Brain pericyte (primary cell): ENCODE measurements at places on chromosomes 4 and X.

DNA sequence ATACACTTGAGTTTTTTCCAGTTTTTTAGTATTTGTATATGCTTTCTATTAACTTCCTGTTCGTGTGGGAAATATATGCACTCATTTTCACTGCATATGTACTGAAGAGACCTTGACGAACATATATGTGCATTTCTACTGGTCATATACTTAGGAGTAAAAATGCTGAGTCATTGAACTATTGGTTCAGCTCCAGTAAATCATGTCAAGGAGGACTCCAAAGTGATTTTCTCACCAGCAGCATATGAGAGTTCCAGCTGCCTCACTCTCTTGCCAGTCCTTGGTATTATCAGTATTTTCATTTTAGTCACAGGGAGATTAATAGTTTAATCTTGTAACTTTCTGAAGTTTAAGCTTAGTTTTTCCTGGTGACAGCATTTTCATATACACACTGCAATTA is 2750.2 kb downstream of the ARAP2 start:
- DNase-seq: no peak

DNA sequence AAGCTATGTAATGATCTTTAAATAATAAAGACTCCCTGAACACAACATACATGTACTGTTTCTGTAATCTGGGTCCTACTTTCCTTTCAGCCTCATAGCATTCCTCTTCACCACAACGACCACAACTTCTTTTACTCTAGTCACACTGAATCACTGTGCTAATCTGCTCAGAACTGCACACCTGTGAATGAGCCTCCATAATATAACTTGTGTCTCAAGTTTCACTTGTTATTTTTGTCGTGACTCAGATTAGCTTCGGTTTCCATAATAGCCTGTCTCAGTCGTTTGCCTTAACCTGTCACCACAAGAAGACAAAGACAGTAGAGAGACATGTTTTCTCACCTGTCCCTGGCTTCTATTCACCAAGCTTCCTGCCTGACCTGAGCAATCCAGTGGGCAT is 61.8 kb downstream of the MAGED1 start:
- DNase-seq: no peak

DNA sequence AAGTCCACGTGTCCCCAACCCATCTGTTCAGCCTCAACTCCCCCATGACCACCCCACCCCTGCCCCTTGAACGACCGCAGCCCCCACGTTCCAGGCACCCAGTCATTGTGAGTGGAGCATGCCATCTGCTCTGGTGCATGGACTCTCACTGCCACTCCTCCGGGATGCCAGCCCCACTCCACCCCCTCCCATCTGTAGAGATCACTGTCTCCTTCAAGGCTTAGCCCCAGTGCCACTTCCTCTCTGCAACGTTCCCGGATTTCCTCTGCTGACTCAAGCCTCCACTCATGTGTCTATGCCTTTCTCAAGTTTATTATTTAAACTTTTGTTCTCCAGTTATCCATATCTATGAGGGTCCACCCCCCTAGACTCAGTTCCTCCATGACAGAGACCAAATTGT is 54.0 kb downstream of the MAML3 start:
- DNase-seq: no peak

DNA sequence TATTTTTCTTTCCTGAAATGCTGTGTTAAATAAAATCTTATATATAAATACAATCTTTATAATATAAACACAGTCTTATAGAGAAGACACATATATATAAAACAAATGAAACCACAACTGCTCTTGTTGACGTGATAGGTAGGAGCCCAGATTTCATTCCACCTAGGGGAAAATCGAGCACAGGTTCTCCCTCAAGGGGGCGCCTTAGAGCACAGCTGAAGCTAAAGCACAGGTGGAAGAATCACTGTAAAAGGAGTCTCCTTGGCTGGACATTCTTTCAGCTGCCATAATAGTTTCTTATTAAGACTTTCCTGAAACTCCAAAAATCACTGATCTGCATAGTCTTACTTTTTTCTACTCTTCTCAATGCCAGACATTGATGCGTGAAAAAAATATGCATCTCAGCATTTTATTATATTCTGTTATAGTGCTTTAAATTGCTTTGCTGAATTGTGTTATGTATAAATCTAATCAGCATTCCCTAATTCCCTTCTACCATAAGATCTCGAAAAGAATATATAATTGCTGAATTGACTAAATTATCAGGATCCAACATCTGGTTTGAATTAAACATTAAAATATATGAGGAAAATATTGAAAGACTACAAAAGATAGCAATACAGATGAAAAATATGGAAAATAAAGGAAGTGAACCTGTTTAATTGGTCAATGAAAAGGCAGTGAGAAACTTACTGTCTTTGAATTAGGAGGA is 25.5 kb upstream of the RXFP1 start:
- DNase-seq: no peak

DNA sequence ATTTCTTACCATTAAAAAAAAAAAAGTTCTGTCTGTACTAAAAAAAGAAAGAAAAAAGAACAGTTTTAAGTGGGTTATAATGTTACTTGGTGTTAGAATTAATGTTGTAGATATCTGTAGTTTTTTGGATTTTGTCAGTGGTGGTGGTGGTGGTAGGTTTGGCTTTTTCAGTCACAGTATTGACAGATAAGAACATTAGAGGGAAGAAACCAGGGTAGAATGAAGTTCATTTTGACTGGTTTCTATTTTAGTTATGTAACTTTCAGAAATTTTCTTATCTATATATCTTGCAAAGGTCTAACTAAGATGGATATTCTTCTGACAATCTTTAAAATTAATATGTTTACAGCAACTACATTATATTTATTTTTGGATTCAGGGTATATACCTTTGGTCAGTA is 105.4 kb downstream of the FBXW7 start:
- DNase-seq: no peak

- no peak for DNase-seq
These were observed 27.1 kb upstream of the PNMA3 start for GRCh38 chrX:153029162-153029561.

DNA sequence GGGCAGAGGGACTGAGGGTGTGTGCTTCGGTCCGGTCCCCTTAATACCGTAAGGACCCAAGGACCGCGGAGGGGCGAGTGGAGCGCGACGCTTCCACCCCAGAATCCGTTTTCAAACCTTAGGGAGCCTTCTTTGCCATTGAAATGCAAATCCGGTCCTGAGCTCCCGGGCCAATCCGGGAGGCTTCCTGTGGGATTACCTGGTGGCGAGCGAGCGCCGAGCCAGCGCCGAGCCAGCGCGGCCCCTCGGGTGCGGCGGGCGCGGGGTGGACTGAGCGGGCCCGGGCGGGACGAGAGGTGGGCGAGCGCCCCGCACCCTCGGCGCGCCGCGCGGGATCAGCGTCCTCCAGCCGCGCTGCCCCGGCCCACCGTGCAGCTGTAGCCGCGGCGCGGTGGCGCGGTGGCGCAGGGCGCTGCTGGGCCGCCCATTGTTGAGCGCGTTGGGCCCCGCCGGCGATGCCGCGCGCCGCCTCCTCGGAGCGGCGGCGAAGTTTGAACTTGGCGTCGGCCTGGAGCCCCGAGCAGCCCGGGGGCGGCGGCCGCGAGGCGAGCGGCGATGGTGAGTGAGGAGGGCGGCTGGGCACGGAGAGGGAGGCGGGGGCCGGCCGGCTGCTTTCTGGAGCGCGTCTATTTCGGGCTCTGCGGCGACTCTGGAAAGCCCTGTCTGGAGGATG is 208.7 kb downstream of the SOWAHB start:
- no peak for DNase-seq

DNA sequence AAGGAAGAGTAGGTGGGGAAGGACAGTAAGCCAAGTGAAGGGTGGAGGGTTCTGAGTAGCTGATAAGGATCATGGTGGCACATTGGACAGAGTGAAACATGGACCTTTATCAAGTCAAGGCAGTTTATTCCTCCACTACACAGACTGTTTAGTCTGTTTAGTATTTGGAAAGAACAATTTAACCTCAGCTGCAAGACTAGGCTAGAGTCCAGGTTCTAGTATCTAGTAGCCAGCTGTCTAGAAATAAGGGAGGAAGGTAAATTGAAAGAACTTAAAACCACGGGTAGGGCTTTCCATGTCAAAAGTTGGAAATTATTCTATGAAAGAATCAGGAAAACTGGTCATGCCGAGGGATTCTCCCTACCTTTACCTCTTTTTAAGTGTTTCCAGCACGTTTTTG is 140.1 kb upstream of the MED14 start:
- DNase-seq: no peak

GRCh38 chr4:13700021-13700857 is 72.7 kb upstream of the BOD1L1 start:
- DNase-seq: no peak

DNA sequence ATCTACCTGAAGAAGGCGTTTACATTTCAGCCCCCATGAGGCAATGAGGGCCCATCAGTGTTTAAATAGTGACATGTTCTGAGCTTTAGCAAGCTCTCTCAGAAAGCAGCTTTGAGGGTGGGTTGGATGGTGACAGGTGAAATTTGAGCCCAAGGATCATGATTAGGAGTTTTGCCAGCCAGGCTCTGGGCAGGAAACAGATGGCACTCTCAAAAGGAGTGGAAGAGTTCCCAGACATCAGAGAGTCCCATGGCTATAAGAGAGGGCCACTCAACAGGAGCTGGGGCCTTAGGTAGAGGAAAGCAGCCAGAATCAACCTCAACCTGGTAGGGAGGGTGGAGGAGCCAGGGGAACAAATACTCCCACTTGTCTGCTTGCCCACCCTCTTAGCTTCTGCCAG is 499.8 kb downstream of the MID1IP1 start:
- no peak for DNase-seq

DNA sequence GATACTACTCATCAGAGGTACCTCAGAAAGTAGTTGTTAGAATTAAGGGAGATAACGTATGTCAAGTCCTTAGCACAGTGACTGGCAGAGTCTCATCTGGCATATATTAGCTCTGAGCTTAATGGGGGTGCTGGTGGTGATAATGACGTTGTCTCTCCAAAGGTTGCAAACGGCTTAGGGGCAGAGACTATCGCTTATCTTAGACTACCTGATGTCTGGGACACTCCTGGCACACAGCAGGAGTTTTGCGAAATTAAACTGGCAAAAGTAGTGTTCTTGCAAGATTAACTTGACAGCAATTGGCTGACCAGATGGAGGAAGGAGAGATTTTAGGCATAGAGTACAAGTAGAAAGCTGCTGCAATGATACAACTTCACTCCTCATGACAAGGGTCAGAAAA is 300.1 kb upstream of the FTHL17 start:
- DNase-seq: no peak

- DNase-seq: no peak
These were observed 79.9 kb downstream of the ZFX start for GRCh38 chrX:24229400-24229879.

DNA sequence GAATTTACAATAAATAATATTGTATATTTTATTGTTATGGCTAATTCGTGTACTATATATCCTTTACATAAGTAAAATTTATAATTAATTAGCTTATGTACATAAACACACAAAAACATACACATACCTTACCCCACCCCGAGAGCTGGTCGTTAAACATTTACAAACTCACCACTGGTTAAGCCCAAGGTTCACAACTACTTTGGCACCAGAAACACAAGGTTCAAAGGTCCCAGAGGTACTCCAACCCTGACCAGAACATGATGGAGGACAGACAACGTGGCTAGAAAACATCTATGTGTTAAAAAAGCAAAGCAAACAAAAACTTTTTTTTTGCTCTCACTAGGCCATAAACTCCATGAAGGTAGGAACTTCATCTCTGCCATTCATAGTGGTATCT is 37.7 kb downstream of the SLC25A5 start:
- DNase-seq: no peak

- DNase-seq: no peak
These were observed 17.4 kb downstream of the MTNR1A start for GRCh38 chr4:186537843-186538521.

DNA sequence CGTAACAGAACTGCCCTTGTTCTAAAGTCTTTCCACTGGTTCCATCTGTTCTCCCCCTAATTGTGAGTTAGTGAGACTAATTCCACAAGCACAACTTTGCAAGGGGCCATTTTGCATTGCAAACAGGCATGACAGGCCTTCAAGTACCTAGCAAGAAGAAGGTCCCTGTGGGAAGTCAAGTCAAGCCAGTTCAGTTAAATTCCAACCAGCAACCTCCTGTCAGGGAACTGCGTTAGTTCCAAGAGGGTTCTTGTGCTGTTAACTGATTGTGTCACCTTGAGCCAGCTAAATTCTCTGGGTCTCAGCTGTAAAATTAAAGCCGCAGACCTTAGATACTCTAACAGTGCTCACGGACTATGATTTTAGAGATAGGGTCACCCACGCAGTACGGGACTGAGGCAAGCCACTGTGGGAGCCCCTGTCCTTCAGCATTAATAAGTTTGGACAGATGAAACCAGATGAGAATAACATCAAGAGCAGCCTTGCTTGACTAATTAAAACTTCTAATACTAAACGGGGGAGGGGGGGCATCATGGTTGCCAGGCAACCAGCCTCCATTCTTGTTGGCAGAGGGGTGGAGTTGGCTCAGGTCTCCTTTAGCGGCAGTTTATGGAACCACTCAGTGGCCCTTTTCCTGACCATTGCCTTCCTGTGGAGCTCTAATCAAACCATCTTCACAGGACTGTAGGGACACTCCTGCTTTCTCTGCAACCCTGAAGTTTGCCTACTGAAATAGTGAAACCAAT is 24.1 kb upstream of the TMEM150C start:
- no peak for DNase-seq

- peak; percentile 33 for DNase-seq
These were observed 58.1 kb upstream of the PARM1 start for GRCh38 chr4:74874753-74875367.

GRCh38 chr4:3303565-3303824 is 10.7 kb downstream of the RGS12 start:
- DNase-seq: no peak

- no peak for DNase-seq
These were observed 8.2 kb downstream of the RASSF6 start for GRCh38 chr4:73612032-73612431.

GRCh38 chr4:88759895-88760290 is 62.3 kb upstream of the NAP1L5 start:
- no peak for DNase-seq

DNA sequence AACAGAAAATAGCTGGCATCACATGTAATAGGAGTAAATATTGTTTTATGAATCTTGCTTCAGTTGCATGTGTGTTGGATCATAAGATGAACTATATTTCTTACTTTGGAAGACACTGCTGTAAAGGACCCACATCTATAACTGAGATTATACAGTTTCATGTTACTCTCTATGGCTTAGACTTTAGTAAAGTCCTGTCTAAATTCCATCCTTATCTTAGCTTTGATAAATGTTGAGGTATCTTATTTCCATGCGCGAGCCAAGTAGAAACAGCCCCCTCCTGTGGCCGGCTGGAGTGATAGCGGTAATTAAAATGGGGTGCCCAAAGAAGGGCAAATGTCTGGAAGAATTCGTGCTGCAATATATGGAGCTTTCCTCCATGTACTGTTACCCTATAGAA is 43.0 kb downstream of the CCDC158 start:
- no peak for DNase-seq

- DNase-seq: no peak
These were observed 85.8 kb downstream of the ARHGAP6 start for GRCh38 chrX:11579636-11580600.

DNA sequence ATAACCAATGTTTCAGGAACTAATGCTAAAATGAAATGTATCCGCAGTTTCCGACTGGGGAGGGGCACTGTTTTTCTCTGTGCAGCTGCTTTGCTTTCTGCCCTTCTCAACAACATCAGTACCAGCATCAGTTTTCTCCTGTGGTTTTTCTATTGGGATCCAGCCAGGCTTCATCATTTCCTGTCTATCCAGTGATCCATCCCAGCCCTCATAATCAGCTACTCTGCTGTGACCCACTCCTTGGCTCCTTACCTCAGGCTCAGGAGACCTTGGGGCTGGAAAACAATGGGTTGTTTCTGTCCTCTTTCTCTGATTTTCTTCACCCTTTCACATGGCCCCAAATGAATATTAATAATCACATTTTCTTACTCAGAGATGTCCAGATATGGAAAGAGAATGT is 222.2 kb upstream of the DKK2 start:
- no peak for DNase-seq

- no peak for DNase-seq
These were observed 238.1 kb downstream of the BMPR1B start for GRCh38 chr4:94995684-94996394.
